ENCODE measurements at places on chromosomes 7 and 10. TPM values are rescaled to one million over a fixed set of nuclear protein-coding genes. Genes with fewer than 3 reads are reported as not detected.

Gene BAZ1B
- total RNA-seq, result 43.6 TPM

Gene PTF1A
- not detected for total RNA-seq

DNA sequence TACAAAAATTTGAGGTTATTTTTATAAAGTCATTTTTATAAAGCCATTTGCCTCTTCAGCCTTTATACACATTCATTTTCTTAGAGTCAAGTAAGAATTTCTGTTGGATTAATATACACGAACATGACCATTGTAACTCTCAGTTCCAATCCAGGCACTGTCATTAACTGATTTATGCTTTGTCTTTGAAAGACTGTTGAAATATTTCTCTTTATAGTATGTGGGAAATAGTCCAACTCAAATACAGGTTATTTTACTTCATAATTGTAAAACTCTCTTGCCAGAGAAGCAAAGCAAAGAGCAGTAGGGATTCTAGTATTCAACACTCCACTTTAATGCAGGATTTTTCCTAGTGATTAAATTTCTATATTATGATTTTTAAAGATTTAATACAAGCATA, 36.5 kb upstream of the PAPSS2 start:
- DNase-seq, result no peak
- H3K27me3 ChIP-seq, result no peaks in the 10 kb centered on the region
- no peak overlapping the region for H3K4me3 ChIP-seq

Gene CFAP46
- total RNA-seq, result 2.4 TPM

Gene AKR1E2
- total RNA-seq, result 3.7 TPM

Data from adrenal gland (tissue), 19 donors.